Posterior cingulate gyrus (tissue), 11 donors: ENCODE measurements at places on chromosomes 7 and 10.
A peak's percentile ranks its signal among the peaks of the same experiment; 100 is the strongest.

DNA sequence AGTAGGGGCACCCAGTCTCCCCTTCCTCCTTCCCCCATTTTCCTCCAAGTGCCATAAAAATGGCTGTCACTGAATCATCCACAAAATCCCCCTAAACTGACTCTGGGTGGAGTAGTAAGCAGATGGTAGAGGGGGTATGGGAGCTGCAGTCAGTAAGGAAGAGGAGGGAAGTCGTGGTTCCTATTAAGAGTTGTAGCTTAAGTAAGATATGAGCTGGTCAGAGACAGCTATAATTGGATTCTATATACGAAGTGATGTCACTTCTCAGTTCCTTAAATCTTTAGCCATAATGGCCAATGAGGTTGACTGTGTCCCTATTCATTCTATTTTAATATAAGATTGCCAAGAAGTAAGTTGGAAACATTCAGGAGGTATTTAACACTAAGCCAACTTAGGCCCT, 131.7 kb downstream of the SLC16A9 start:
- DNase-seq, result no peak

DNA sequence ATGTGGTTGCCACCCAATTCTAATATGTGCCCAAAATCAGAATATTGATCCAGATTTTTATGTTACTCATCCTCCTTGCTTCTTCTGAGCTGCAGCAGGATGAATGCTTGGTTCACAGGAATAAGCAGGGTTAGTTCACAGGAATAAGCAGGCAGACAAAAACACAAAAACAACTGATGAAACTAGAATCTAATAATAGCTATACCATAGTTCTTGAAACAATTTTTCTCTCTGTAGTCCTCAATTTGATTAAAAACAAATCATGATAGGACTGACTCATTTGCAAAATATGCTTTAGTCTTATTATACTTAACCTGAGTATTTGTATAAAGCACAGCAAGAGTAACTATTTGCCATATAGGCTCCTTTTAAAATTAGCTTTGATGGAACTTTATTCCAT, 24.4 kb upstream of the ARHGAP12 start:
- DNase-seq, result no peak

- DNase-seq, result no peak
Measured at GRCh38 chr10:30453764-30454527, 20.0 kb downstream of the MAP3K8 start.

GRCh38 chr10:45404087-45404769, 30.2 kb downstream of the ALOX5 start:
- DNase-seq, result no peak

DNA sequence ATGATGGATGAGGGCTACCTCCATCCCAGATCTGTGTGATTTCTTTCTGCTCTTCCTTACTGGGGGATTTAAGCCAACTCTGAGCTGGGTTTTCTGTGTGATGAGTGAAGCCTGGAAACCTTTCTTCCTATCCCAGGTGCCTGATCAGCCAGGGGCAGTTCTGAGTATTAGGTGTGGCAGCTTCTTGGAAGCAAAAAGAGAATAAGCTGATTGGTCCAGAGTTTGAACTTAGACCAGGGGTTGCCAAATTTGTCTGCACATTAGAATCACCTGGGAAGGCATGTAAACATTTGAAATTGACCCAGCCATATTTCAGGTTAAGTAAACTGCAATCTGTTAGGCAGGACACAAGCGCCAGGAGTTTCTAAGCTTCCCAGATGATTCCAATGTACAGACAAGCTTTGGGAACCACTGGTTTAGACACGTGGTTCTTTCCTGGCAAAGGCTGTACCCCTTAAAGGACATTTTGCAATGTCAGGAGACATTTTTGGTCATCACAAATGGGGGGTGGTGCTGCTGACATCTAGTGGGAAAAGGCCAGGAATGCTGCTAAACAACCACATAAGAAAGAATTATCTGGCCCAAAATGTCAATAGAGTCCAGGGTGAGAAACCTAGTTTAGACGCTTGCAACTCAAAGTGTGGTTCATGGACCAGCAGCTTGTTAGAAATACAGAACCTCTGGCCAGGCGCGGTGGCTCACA, 160.5 kb upstream of the GHITM start:
- DNase-seq, result no peak

- peak; percentile 20 for DNase-seq
Measured at GRCh38 chr7:92790992-92791391, 45.4 kb downstream of the CDK6 start.

DNA sequence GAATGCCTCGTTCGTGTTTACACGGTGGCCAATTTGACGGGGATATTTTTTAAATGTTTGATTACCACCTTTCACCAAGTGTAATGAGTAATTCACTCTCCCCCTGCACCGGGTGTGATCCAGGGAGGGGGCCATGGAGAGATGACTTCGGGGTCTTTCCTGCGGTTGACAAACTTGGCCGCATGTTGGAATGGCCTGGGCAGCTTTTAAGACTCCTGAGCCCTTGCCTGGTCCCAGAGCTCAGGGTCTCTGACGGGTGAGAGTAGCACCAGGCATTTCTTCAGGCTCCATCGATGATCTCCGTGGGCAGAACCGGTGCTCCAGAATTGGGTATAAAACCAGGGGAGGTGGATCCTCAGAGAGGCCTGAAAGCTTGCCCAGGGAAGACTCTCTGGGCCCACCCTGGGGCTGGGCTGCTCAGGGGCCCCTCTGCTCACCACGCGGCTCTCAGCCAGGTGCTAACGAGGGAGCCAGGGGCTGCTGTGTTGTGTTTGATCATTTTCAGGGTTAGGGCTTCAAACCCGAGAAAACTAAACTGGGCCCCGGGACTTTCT, 882 bp downstream of the ZNF282 start:
- no peak for DNase-seq

GRCh38 chr10:43128331-43128730, 9.9 kb upstream of the CSGALNACT2 start:
- DNase-seq, result no peak
